Activated CD8-positive, alpha-beta memory T cell treated with anti-CD3 and anti-CD28 coated beads for 24 hours (primary cell): ENCODE measurements at places on chromosomes 2 and 18.
A peak's percentile ranks its signal among the peaks of the same experiment; 100 is the strongest.

DNA sequence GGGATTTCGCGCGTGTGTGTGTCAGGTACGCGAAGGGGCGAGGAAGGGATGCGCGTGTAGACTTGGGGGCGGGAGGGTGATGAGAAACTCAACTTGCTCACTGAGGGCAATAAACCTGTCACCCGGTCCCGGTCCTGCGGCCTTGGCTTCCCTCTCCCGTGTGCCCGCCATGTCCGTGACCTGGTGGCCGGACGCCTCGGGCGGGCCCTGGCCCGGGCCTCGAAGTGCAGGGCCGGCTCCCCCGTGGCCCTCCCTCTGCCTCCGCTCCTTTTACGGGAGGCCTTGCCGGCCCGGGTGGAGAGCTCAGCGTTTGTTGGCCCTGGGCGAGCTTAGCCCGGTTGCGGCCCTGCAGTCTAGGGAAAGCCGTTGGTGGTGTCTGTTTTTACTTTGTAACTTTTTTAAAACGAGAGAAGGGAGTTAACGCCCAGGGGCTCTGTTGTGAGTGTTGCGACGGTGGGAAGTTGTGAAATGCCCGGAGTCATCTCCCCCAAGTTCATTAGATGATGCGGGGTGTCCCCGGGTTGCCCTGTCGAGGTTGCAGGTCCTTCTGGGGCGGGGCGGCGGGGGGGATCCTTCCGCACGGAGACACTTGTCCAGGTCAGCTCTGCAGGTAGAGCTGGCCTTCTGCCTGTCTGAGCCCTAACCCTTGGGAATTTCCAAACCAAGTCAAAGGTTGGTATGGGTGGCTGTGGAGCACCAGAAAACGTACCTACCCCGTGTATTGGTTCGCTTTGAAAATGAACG lies 883 bp downstream of the SMCHD1 start:
- peak; percentile 79 for DNase-seq

DNA sequence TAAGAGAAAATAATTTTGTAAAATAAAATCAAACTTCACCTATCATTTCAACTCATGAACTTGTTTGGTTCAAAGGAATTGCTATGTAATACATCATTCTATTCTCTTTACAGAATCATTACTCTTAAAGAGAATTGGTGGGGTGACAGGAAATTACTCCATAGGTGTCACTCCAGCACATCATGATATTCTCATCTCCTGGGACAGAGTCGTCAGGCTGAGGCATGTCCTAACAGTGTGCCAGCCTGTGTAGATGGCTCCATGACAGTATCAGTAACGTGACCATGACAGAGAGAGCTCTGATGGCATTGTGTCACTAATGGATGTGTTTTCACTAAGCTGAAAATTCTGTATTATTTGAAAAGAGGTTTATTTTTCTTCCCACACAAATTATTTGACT lies 13.9 kb downstream of the SPATS2L start:
- no peak for DNase-seq

DNA sequence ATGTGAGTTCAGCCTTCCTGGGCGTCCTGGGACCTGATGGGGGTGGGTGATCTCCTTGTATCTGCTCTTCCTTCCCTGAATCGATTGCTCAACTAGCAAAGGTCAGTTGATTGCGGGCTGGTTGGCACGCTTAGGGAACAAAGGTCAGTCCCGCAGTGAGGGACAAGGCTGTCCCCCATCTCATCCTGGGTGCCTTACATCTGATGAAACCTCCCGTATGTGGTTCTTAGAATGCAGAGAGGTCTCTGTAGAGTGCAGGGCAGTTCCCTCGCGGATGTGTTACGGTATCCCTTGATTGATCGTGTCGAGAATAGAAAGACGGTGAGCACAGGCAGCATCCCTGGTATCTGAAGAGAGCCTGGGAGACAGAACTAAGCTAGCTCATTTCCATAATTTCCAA lies 56.4 kb upstream of the RBM44 start:
- DNase-seq: peak; percentile 50

GRCh38 chr18:75277610-75277928 lies 67.0 kb downstream of the TSHZ1 start:
- DNase-seq: no peak

DNA sequence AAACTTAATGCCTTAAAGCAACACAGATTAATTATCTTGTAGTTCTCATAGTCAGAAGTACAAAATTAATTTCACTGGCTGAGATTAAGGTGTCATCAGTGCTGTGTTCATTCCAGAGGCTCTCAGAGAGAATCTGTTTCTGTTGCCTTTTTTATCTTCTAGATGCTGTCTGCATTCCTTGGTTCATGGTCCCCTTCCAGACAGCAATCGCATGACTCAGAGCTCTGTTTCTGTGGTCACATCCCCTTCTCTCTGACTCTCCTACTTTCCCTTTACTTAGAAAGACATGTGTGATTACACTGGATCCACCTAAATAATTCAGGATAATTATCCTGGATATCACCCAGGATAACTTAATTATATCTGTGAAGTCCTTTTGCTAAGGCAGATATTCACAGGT lies 148.6 kb downstream of the MAIP1 start:
- no peak for DNase-seq

DNA sequence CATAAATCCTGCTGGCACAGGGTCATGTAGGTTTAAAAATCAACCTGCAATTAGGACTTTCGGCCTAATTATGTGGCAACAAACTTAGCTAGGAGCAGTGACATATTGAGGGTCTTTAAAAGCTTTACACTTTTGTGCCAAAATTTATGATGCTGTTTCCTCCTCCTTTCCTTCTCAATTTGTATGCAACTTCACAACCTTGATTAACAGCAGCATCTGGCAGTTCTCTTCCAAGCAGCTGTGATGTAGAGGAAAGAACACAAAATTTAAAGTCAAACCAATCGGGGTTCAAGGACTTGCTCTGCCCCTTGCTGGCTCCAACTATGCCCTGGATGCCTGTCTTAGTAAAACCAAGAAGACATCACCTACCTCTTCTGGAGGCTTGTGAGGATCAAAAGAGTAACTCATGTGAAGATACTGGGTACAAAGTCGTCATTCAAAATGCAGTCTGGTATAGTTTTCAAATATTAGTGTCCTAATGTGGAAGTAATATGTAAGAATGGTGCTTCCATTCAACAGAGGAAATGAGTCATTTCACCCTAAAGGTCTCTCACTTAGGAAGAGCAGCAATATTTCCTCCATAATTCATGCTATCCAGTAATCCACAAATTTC lies 94.7 kb downstream of the ANKRD44 start:
- no peak for DNase-seq

DNA sequence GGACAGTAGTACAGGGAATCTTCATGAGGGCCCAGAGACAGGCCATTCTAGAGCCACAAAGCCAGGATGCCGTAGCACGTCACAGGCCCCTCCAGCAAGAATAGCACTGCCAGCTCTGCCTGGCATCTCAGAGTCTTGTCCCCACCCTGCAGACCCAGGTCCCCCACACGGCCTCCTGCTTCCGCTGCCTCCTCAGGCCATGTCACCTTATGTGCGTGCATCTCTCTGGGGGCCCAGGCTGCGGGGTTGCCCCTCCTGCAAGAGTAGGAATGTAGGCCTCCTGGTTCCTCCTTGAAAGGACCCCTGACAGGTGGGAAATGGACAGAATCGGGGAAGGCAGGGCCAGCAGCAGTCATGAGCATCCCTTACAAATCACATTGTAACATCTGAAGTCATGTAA lies 49.8 kb downstream of the ADI1 start:
- DNase-seq: no peak

DNA sequence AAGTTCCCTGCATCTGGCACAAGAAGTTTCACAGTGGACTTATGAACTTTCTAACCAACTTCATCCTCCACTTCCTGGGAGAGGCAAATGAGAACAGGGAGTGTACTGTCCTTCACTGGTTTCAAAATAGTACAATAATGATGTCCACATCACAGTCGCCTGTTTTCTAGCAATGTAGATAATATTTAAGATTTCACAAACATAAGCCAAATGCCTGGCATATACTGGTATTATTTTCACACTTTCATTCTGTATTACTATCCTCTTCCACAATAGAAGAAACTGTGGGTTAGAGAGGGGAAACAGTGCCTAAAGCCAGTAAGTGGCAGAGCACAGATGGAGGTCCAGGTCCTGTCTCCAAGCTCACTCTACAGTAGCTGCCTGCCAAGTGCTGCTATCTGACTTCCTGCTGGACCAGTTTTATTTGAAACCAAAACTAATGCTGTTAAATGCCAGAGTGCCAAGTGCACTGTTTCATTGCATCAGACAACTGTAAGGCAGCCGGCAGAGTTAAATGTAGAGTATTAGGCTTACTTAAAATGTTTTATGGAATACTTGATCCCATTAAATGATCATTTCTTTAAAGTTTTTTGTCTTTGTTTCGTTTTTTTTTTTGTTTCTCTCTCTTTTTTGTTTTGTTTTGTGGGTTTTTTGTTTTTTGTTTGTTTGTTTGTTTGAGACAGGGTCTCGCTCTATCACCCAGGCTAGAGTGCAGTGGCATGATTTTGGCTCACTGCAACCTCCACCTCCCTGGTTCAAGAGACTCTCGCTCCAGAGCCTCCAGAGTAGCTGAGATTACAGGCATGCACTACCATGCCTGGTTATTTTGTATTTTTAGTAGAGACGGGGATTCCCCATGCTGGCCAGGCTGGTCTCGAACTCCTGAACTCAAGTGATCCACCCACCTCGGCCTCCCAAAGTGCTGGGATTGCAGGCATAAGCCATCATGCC lies 15.1 kb downstream of the COBLL1 start:
- no peak for DNase-seq

GRCh38 chr2:109422071-109422757 lies 191.6 kb downstream of the SEPTIN10 start:
- no peak for DNase-seq

- no peak for DNase-seq
Observed at GRCh38 chr2:223003191-223003590, 48.8 kb upstream of the KCNE4 start.

- no peak for DNase-seq
Observed at GRCh38 chr18:78595453-78595852, 384.2 kb upstream of the SALL3 start.
